ENCODE measurements at places on chromosomes 5 and 9.

DNA sequence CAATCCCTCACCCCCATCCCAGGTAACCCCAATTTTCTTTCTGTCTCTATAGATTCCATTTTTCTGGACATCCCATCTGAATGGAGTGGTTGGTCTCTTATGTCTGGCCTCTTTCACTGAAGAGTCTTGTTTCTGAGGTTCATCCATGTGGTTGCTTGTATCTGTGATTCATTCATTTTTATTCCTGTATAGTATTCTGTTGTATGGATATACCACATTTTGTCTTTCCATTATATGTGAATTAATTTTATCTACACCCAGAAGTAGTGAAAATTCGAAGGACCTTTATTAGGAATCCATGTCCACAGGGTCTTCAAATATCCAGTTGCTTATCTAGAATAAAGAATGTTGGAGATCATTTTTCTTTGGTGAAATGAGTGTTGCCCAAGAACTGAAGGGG, 207.6 kb upstream of the MSX2 start:
- DNase-seq, result no peak

- no peak for DNase-seq
These were observed 11.6 kb upstream of the TNFAIP8 start for GRCh38 chr5:119344231-119344630.

GRCh38 chr5:133081703-133082102, 29.9 kb downstream of the HSPA4 start:
- no peak for DNase-seq

- peak; percentile 76 for DNase-seq
These were observed 53.1 kb downstream of the MAP1B start for GRCh38 chr5:72160329-72160728.

GRCh38 chr5:134989266-134989830, 21.6 kb downstream of the CATSPER3 start:
- DNase-seq, result peak; percentile 32

GRCh38 chr9:105483618-105484017, 35.8 kb downstream of the FSD1L start:
- no peak for DNase-seq

DNA sequence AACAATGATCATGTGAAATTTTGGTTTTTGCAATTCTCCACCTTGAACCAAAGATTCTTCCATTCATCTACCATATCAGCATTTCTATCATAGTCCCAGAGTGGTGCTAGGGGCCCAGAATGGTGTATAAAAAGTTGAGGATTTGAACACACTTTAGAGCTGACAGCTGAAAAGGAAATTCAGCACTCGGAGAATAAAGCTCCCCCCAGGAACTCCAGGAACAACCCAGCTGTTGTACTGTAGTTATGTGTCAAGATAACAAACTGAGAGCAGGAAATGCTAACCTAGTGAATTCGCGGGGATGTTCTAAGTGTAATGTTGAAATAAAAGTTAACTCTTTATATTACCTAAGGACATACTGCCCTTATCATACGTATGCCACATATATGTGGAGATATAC, 216.7 kb downstream of the NFIB start:
- peak; percentile 80 for DNase-seq

GRCh38 chr9:109245310-109245897, 75.5 kb downstream of the EPB41L4B start:
- no peak for DNase-seq

- DNase-seq, result no peak
These were observed 35.5 kb downstream of the KCTD16 start for GRCh38 chr5:144206141-144206540.

GRCh38 chr5:45288746-45289145, 407.4 kb downstream of the HCN1 start:
- no peak for DNase-seq

- no peak for DNase-seq
These were observed 46.4 kb downstream of the DMXL1 start for GRCh38 chr5:119117237-119117636.

Data from astrocyte of the spinal cord (primary cell).